IPS-NIHi11 (cell line): ENCODE measurements at places on chromosomes 2 and 18.

GRCh38 chr2:207223051-207223450 is 57.3 kb upstream of the KLF7 start:
- DNase-seq = no peak

DNA sequence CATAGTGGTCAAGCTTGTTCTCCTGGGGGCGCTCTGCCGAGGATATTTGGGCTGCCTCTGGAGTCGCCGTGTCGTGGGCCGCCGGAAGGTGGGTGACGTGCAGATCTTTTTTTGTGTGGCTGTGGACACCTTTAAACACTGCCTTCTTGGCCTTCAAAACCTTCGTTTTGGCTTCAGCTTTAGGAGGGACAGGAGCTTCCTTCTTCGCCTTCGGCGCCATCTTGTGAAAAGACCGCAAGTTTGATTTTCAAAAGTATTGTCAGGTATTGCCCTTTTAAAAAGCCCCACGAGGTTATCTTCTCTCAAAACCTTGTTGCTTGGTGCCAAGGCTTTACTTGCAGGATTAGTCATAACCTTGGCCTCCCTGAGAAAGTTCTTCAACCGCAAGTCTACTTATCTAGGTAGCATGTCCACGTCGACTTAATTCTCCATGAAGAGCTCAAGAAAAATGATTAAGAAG is 20.8 kb downstream of the LAMA3 start:
- DNase-seq = no peak

DNA sequence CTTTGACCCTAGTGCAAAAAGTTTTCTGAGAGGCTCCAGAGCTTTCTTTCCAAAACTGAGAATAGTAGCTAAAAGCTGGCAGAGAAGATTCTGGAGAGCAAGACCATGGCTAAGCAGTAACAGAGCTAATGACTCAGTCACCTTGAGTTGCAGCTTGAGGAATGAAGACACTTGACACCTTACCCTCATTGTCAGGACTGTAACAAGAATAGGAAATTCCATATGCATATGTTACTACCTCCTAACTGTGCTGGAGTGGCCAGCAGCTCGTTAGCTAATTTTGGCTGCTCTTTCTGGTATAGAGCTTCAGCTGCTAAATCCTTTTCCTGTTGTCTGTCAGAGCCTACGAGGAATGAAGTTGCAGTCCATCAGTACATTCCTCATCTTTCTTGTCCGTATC is 68.6 kb upstream of the LHCGR start:
- no peak for DNase-seq

DNA sequence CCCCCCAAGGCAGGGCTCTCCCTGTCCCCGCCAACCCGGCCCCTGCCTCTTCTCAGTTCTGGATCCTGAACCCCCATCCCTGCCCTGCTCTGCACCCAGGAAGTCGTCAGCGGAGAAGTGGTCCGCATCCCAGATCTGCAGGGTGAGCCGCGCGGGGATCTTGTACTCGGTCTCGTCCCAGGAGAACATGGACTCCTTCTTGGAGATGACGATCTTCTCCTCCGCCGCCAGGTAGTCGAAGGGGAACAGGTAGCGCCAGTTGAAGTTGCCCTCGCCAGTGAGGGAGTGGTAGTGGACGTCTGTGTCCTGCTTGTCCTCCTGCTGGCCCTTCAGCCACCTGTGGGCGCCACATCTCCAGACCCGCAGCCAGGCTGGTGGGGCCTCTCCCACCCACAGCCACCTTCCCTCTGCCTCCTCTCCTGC is 16.3 kb downstream of the OTOF start:
- no peak for DNase-seq

- DNase-seq = no peak
Measured at GRCh38 chr18:3130344-3130743, 89.4 kb downstream of the MYOM1 start.

- no peak for DNase-seq
Measured at GRCh38 chr2:20622296-20622686, 28.6 kb downstream of the HS1BP3 start.

DNA sequence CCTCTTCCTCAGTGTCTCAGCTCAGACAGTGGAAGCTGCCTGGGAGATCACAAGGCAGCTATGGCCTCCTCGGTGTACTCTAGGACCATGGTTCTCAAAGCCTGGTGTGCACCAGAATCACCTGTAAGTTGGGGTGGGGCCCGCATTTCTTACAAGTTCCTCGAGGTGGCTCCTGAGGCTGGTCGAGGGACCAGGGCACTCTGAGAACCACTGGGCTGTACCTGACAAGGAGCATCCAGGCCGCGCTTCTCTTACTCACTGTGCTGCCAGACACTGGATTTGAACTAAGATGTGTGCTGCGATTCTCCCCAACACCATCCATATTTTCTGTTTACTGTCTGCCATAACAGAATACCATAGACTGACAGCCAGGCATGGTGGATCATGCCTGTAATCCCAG is 59.5 kb downstream of the DIPK1C start:
- no peak for DNase-seq

- no peak for DNase-seq
Measured at GRCh38 chr2:129709001-129709955, 270.2 kb upstream of the RAB6C start.

DNA sequence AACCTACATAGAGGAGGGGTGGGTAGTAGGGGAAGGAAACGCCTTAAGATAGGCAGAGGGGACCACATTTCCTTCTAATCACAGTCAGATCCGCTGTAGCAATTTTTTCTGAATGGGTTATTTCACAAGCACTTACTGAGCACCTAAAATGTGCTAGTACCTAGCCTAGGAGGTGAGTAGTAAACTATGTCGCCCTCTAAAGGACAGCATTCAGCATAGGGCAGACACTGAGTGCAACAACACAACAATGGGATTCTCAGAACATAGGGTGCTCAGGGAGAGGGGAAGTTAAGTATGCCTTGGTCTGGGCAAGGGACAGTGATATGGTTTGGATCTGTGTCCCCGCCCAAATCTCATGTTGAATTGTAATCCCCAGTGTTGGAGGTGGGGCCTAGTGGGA is 166.1 kb upstream of the RAB6C start:
- no peak for DNase-seq
